ENCODE measurements at places on chromosomes 5 and 9.

GRCh38 chr5:147095740-147096139, 139.1 kb upstream of the STK32A start:
- H3K4me3 ChIP-seq, result no peak overlapping the region
- DNase-seq, result peak; percentile 71
- H3K27ac ChIP-seq, result no peak overlapping the region

DNA sequence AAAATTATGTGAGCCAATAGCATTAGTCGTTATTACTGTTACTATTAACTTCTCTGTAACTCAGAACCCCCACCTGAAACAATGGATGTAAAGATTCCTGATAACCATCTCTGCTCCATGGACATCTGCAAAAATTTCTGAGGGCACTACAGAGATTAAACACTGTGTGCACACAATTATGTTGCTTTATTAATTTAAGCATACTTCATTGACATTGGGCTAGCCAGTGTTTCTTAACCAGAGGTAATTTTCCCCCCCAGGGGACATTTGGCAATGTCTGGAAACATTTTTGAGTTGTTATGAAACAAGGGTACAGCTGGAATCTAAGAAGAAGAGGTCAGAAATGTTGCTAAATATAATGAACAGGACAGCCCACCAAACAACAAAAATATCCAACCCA, 19.3 kb downstream of the SLIT3 start:
- H3K36me3 ChIP-seq, result no peaks in the 10 kb centered on the region
- H3K4me1 ChIP-seq, result no peaks in the 10 kb centered on the region
- DNase-seq, result no peak
- H3K4me3 ChIP-seq, result no peak overlapping the region

GRCh38 chr9:99249619-99250018, 27.5 kb downstream of the SEC61B start:
- DNase-seq, result peak; percentile 15
- no peak overlapping the region for H3K27ac ChIP-seq
- H3K27me3 ChIP-seq, result no peaks in the 10 kb centered on the region
- no peaks in the 10 kb centered on the region for H3K4me1 ChIP-seq

- no peaks in the 10 kb centered on the region for H3K27me3 ChIP-seq
- H3K4me1 ChIP-seq, result no peaks in the 10 kb centered on the region
- no peaks in the 10 kb centered on the region for H3K36me3 ChIP-seq
- DNase-seq, result peak; percentile 68
These were observed 86.3 kb upstream of the RPS23 start for GRCh38 chr5:82364497-82364896.

- no peak overlapping the region for H3K4me3 ChIP-seq
- peaks cover 3% of the 10 kb centered on the region for H3K4me1 ChIP-seq
- H3K27me3 ChIP-seq, result no peaks in the 10 kb centered on the region
- H3K27ac ChIP-seq, result no peak overlapping the region
These were observed 95.2 kb downstream of the ALDH1A1 start for GRCh38 chr9:72857624-72857996.

DNA sequence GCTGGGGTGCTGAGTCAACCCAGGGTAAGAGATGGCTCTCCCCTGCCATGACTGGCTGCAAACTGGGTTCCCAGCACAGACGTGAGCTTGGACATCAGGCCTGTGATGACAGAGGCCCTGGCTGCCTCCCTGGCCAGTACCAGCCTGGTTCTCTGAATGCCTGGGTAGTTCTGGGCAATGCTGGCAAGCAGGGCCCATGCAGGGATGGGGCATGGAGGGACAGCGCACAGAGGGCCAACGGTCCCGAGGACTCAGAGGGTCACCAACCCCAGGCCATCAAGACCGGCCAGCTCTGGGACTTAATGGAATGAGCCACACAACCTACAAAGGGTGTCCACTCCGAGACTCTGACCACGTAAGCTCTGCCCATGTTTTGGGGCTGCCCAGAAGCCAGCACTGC, 241.4 kb downstream of the FSTL4 start:
- no peaks in the 10 kb centered on the region for H3K36me3 ChIP-seq
- no peak overlapping the region for H3K4me3 ChIP-seq
- H3K4me1 ChIP-seq, result peaks cover 20% of the 10 kb centered on the region

- no peak overlapping the region for H3K27ac ChIP-seq
- no peak for DNase-seq
- H3K4me3 ChIP-seq, result no peak overlapping the region
- H3K36me3 ChIP-seq, result no peaks in the 10 kb centered on the region
These were observed 78.6 kb downstream of the PDZD2 start for GRCh38 chr5:31717561-31717960.

- no peak for DNase-seq
- H3K36me3 ChIP-seq, result peaks cover 19% of the 10 kb centered on the region
- H3K4me1 ChIP-seq, result no peaks in the 10 kb centered on the region
- H3K27ac ChIP-seq, result no peak overlapping the region
These were observed 111.8 kb upstream of the FCN2 start for GRCh38 chr9:134768709-134769351.

DNA sequence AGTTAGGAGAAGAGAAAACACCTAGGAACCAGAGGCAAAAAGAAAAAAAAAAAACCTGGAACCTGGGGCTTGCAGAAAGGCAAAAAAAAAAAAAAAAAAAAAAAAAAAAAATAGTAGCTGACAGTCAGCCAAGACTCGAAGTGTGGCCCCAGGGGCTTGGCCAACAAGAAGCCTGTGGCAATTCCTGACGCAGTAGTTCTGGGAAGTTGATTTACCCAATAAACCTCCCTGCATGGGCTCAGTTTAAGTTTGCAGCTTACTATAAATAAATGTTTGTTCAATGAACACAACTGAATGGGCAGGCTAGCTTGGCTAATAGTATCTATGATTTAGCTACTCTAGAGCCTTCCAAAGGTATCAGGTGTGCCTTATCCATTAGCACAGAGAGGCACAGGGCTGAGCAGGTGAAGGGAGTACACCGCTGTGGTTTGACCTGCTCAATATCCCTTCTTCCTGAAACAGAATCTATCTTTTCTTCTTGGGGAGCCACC, 21.3 kb upstream of the GLRX start:
- no peaks in the 10 kb centered on the region for H3K27me3 ChIP-seq
- H3K27ac ChIP-seq, result no peak overlapping the region
- no peak for DNase-seq

- peaks cover 3% of the 10 kb centered on the region for H3K36me3 ChIP-seq
- no peak overlapping the region for H3K27ac ChIP-seq
- no peaks in the 10 kb centered on the region for H3K4me1 ChIP-seq
- DNase-seq, result no peak
These were observed 9.8 kb downstream of the SAP30L start for GRCh38 chr5:154455585-154455984.

Data from mesendoderm (in vitro differentiated cells).